Stimulated activated memory B cell treated with anti-CD40 and anti-IgM and Interleukin-4, amounts not matched to agents 10 μg/mL and 1 μg/mL and 100 μg/mL, for 72 hours (primary cell): ENCODE measurements at places on chromosomes 16 and 17.

DNA sequence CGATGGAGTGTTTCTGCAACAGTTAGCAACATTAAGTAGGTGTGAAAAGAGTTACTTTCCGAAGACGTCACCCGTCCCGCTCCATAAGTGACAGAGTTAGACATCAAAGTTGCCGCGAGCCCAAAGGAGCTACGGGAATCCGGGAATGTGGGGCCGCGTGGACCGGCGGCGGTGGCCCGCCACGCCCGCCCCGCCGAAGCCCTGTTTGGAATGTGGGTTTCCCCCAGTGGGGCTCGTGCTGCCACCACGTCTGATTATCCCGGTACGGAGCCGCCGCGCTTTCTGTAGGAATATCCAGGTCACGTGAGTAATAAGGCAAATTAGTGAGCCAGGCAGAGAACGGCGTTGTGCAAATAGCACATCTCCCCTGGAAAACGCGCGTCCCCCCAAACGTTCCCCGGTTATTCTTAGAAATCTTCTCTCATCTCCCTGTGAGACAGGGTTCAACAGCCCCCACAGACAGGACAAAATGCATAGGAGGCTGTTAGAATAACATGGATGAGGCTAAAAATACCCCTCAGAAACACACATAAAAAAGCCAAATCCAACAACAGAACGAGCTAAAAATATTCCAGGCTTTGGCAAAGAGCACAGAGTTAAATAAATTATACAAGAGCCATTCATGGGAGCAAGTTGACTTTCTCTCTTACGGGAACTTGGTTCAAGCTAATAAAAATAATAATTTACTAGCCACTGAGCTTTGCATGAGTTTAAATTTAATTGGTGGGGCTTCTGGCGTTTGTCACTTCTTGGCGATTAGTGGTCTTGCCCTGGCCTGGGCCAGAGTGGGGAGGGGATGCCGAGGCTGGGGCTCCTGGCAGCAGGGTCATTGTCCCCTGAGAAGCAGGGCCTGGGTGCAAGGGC lies 8.6 kb downstream of the BAHCC1 start:
- no peak for ATAC-seq

GRCh38 chr17:10216213-10216938 lies 18.0 kb upstream of the GAS7 start:
- ATAC-seq: no peak

DNA sequence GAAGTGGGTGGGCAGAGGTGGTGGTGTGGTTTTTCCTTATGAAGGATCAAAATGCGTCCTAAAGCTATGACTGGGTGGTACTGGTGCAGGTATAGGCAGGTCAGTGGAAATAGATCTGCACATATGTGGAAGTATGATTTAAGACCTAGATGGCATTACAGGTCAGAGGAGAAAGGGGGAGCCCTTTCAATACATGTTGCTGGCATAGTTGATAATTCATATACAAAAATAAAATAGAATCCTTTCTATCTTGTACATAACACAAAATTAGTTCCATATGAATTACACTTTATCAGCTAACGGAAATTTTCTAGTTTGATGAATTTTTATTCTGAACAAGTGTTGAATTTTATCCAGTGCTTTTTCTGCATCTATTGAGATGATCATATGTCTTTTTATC lies 20.8 kb upstream of the PIK3R5 start:
- ATAC-seq: no peak

GRCh38 chr17:21001813-21002221 lies 41.0 kb downstream of the USP22 start:
- ATAC-seq: no peak

- no peak for ATAC-seq
These were observed 17.8 kb downstream of the SERPINF1 start for GRCh38 chr17:1779571-1780131.

DNA sequence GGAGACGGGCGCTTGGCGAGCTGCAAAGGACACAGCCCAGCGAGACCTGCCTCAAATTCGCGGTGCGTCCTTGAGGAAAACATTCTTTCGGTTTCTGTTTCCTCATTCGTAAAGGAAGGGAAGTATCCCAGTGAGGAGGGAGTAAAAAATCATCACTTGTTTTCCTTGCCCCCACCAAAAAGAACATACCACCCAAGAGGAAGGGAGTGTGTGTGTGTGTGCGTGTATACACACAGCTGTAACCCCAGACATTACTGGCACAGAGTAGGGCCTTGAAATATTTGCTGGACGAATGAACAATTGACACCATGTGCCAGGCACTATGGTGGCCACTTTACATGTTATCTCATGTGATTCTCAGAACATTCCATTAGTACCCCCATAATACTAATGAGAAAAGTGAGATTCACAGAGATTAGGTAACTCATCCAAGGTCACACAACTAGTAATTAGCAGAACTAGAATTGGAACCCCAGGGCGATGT lies 1.9 kb upstream of the MATCAP1 start:
- no peak for ATAC-seq
